ENCODE measurements at places on chromosomes 12 and 14.

- no peak for DNase-seq
Measured at GRCh38 chr14:101872346-101872745, 92.0 kb upstream of the DYNC1H1 start.

GRCh38 chr14:74504412-74504811 is 10.8 kb downstream of the ISCA2 start:
- DNase-seq, result no peak

- DNase-seq, result no peak
Measured at GRCh38 chr14:61866932-61867920, 105.0 kb downstream of the SNAPC1 start.

GRCh38 chr12:124490584-124491305 is 76.7 kb downstream of the NCOR2 start:
- DNase-seq, result no peak

GRCh38 chr12:46266869-46267574 is 1.8 kb downstream of the SLC38A1 start:
- DNase-seq, result no peak

- DNase-seq, result no peak
Measured at GRCh38 chr12:103705927-103706326, 118.9 kb downstream of the STAB2 start.

DNA sequence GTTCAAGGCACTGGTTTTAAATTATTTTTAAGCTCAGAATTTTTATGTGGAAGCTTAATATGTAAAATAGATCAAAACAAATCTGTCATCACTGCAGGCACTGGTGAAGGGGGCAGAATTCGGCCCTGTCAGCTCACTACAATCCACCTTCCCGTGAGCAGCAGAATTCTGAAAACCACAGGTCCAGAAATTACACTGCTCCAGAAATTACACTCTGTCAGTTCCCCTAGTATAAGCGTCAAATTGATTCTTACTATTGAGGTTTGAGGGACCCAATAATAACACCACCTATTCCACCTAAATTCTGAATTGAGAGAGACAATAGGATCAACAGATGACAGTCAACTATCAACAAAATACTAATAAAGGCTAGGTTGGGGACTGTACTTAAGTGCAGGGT is 245.5 kb downstream of the PHLDA1 start:
- DNase-seq, result no peak

GRCh38 chr12:3527736-3528135 is 36.7 kb downstream of the PRMT8 start:
- DNase-seq, result no peak

- no peak for DNase-seq
Measured at GRCh38 chr14:101223127-101223526, 319.6 kb upstream of the RTL1 start.

DNA sequence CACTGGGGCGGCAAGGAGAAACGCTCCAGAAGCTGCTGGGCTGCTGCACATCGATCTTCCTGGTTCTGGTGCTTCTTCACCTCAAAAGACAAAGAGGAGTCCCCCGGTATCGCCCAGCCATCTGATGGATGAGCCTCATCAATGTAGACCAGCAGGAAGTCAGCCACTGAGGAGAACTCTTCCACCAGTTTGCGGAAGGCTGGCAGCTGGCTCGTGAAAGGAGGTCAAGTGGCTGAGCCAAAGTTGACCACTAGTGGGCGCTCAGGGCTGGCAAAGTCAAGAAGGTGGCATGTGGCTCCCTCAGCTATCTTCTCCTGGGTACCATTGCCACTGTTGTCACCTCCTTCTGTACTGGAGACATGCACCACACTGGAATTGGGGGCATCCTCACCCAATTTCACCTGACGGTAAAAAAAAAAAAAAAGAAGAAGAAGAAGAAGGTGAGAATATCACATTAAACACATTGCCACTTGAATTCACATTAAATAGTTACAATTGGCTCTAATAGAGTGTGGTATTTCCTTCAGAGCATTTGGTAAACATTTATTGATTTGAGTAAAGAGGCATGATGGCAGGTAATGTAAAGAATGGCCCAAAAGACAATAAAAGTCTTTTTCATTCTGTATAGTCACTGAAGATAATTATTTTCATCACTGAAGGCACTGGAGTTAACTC is 8.3 kb downstream of the DIO2 start:
- no peak for DNase-seq

- no peak for DNase-seq
Measured at GRCh38 chr14:70398280-70398679, 18.6 kb downstream of the SYNJ2BP start.

DNA sequence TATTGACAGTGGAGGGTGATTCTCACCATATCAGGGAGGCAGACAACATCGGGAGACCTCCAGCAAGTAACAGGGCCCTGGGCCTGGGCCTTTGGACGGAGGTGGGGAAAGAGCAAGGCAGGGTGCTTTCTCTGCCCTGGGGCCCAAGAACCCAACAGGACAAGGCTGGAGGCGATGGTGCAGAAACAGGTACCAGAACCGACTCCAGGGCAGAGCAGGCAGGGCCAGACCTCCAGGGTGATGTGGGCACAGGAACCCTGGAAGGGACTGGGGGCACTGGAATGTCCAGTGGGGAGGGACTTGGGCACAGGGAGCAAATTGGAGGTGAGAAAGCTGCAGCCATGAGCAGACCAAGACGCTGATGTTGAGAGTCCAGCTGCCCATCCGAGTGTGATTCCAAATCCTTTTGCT is 44.4 kb downstream of the PRMT8 start:
- no peak for DNase-seq
